ENCODE measurements at places on chromosomes 13 and 19.
A peak's percentile ranks its signal among the peaks of the same experiment; 100 is the strongest.

DNA sequence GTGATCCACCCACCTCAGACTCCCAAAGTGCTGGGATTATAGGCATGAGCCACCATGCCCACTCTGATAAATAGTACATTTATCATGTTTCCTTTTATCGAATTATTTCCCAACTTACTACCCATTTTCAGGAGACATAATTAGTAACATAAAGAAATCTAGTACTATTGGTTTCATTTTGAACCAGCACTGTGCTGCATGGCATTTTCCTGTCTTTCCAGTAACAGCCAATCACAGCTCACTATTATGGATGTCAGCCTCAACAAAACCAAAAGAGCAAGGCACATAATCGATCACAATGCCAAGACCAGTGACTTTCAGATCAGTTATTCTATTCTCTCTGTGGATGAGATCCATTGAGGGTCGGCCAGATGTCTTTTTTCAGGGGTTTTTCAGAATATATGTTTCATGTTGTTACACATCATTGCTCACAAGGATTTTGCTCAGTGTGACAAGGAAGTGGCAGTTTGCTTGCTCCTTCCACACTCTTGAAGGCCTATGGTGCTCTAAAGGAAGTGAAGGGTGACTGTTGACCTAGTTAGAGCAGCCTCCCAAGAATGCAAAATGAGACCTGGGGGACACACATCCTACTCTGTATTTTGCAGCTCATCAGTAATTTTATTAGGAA lies 233.4 kb downstream of the KCNRG start:
- no peak for DNase-seq

DNA sequence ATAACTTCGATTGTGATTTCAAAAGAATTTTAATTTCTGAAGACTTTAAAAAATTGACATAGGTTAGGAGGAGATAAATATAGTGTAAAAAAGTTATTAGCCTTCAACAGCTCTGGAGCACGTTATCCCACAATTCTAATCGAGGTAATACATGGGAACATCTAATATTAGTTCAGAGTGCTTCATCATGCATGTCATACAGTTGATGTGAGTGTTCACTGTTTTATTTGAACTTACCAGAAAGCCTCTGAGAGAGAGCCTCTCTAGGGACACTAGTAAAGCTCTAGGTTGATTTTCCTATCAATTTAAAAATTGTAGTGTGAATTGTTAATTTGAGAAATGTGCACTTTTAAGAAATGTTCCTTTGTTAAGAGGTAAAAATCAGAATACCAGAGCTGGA lies 140.4 kb downstream of the LMO7 start:
- DNase-seq, result no peak

DNA sequence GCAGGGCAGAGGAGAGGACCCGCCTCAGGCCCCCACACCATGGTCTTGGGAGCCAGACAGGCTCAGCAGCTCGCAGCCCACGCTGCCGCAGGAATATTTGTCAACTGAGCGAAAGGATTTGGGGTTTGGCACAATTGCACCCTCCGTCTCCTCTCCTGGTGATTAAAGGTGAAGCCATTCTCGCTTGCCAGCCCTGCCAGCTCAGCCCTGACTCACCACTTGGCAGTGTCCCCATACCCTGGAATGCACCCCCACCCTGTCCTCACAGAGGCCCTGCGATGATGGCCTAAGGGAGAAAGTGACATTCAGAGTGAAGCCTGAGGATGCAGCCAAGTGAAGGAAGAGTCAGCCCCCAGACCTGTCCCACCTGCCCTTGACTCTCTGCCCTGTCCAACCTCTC lies 18.8 kb downstream of the CYTH2 start:
- DNase-seq, result no peak

- DNase-seq, result no peak
Observed at GRCh38 chr19:42857544-42857867, 22.0 kb downstream of the PSG1 start.

DNA sequence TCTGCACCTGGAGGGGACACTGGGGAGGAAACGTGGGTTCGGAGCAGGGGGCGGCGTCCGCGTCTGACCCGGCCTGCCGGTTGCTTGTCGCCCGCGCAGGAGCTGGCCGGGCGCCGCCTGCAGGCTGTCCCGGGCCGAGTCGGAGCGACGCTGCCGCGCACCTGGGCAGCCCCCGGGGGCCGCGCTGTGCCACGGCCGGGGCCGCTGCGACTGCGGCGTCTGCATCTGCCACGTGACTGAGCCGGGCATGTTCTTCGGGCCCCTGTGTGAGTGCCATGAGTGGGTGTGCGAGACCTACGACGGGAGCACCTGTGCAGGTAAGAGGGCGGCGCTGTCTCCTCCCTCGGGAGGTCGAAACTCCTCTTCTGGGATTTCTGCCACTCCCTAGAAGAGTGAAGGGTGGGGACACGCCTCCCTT lies 1.3 kb downstream of the ITGBL1 start:
- no peak for DNase-seq

DNA sequence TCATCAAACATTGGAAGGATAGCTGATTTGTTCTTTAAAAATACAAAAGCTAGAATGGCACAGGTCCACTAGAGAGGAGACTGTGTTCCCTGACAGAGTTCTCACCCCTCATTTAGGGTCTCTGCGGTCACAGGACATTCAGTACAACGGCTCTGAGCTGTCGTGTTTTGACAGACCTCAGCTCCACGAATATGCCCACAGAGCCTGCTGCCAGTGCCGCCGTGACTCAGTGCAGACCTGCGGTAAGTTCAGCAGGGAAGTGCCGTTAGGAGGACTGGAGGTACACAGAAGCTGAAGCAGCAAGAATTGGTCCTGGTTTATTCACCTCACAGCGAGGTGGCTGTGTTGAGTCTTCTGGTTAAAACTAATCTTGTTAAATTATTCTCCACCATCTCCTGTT lies 90.0 kb downstream of the TNFRSF19 start:
- no peak for DNase-seq

DNA sequence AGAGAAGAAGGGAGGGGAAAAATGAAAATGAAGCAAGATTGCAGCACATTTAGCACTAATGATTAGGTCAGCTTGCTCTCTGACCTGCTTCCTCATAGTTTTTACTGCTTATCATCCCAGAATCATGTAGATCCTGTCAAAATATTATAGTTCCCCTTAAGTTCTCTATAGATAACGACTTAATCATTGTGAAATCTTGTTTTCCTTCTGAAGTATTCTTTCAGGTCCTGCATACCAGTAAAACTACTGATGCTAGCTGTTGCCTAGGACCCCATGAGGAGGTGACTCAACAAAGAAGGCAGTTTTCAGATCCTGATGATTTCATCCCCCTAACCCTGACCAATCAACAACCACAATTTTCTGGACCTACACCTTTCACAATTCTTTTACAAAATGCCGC lies 1131.7 kb downstream of the SLITRK5 start:
- DNase-seq, result no peak

DNA sequence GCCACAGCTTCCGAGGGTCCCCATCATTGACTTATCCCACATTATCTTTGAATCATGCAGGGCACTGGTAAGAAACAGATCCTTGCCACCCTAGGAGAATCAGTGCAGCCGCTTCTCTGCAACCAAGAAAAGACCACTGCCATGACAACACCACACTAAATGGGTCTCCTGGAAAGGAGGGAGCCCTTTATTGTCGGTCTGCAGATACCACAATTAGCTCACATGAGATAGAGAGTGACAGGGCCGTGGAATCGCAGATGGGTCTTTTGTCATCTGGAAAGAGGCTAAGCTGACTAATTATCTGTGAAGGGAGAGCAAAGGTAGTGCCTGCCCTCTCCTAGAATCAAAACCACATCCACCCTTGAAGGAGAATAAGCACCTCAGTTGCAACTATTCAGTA lies 178.3 kb upstream of the MYO16 start:
- DNase-seq, result no peak

- no peak for DNase-seq
Observed at GRCh38 chr13:83568019-83568418, 314.3 kb downstream of the SLITRK1 start.

GRCh38 chr13:111640006-111640405 lies 319.6 kb downstream of the TEX29 start:
- DNase-seq, result peak; percentile 57

DNA sequence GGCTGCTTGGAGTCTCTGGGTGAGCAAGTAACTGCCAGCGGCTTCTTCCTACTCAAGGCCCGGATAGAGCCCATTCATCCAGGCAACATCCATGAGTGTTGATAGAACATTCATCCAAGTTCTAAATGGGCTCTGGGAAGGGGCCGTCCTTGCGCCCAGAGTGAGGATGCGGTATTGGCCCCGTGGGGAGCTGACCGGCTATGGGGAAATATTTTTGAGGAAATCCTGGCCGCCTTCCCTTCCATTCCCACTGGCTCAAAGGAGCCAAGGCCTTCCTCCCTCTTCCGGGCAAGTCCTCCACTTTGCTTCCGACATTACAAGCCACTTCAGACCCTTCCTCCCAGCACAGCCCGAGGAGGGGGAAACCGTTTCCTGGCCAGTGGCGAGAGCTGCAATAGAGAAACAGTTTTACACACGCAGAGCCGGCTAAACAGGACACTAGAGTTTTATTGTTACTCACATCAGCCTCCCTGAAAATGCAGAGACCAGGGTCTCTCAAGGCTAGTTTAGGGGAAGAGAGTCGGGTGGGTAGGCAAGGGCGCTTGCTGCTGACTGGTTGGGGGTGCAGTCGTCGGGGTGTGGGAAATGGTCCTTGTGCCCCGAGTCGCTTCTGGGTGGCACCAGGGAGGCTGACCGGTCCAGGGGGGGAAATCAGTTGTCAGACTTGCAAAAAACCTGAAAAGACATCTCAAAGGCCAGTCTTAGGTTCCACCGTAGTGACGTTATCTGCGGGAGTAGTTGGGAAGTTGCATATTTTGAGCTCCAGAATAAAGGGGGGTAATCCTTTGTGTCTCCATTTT lies 37.5 kb downstream of the C13orf46 start:
- DNase-seq, result no peak

GRCh38 chr19:47765523-47766358 lies 12.8 kb upstream of the SELENOW start:
- DNase-seq, result no peak

- DNase-seq, result peak; percentile 83
Observed at GRCh38 chr19:40613690-40614621, 12.8 kb downstream of the LTBP4 start.

GRCh38 chr19:35531291-35531690 lies 2.0 kb upstream of the GAPDHS start:
- DNase-seq, result no peak

DNA sequence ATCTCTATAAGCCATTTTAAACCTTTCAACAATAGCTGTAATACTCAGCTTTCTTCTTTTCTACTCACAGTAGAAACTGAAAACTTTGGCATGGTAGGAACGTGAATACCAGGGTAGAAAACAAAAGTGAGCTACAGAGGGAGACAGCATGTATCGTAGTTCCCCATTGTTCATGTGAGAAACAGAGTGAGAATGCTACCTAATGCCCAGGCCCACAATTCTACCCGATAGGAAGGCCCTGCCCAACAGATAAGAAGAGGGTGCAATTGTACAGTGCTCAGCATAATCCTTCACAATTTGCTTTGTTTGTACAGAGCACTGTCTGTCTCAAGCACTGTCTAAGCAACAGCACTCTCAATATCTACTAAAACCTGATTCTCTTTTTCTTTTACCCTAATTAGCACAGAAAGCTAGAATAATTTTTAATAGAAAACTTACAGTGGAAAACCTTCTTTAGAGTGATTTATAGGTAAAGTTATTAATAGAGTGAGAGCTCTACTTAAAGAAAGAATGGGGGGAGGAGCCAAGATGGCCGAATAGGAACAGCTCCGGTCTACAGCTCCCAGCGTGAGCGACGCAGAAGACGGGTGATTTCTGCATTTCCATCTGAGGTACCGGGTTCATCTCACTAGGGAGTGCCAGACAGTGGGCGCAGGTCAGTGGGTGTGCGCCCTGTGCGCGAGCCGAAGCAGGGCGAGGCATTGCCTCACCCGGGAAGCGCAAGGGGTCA lies 322.3 kb downstream of the EFNB2 start:
- no peak for DNase-seq

GRCh38 chr19:4196587-4197148 lies 14.2 kb downstream of the ANKRD24 start:
- no peak for DNase-seq

DNA sequence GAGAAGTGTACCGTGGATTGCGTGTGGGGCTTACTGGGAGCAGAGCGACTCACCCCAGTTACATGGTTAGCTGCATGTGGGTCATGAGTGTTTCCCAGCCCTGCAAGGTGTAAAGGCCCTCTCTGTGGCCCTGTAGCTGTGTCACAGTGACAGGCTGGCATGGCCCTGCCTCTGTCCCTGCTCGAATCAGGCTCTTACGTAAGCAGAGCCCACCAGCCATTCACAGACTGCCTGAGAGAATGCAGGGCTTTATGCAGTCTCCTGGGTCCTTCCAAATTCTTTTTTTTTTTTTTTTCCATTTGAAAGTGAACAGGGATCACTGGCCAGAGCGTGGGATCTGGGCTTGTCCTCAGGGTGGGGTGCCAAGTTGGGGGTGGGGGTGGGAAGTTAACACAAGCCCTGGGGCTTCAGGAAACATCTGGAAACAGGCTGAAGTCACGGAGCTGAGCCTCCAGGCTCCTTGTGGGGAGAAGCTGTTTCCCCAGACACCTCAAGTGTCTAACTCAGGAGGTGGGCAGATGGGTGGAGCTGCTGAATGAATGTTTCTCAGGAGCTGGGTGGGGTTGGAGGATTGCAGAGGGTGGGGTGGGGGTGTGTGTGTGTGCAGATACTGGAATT lies 13.4 kb downstream of the TECR start:
- no peak for DNase-seq

- no peak for DNase-seq
Observed at GRCh38 chr13:87093399-87093798, 577.8 kb upstream of the SLITRK5 start.

- DNase-seq, result no peak
Observed at GRCh38 chr13:66301006-66301405, 929.1 kb downstream of the PCDH9 start.

DNA sequence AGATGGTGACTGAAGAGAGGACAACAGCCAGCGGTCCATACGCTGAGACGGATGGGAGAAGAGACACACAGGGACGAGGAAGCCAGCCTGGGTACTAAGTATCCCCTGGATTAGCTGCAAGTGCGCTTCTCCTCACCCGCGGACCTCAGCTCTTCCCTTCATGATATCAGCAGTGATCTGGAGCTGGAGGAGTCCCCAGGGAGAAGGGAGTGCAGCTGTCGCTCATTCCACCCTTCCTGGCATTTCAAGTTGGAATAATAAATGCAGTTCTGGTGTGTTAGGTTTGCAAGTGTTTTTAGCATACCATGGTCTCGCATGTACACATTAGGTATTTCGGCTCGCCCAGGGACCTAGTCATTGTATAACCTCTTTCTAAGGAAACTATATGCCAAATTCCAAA lies 88.5 kb upstream of the C1QTNF9B start:
- no peak for DNase-seq

- peak; percentile 84 for DNase-seq
Observed at GRCh38 chr19:38506723-38507550, 73.4 kb downstream of the RYR1 start.

- no peak for DNase-seq
Observed at GRCh38 chr13:52827839-52828238, 20.6 kb downstream of the PCDH8 start.

- DNase-seq, result no peak
Observed at GRCh38 chr13:76414320-76414719, 471.9 kb downstream of the KCTD12 start.

- DNase-seq, result no peak
Observed at GRCh38 chr13:85347251-85347650, 452.0 kb downstream of the SLITRK6 start.

- DNase-seq, result no peak
Observed at GRCh38 chr19:43562698-43563241, 12.6 kb downstream of the XRCC1 start.

All from coronary artery (tissue), 2 donors.